Activated CD8-positive, alpha-beta T cell treated with anti-CD3 and anti-CD28 coated beads for 36 hours (primary cell): ENCODE measurements at places on chromosomes 7 and 10.

- DNase-seq: peak; percentile 35
Observed at GRCh38 chr7:2247141-2247995, 5.3 kb downstream of the NUDT1 start.

DNA sequence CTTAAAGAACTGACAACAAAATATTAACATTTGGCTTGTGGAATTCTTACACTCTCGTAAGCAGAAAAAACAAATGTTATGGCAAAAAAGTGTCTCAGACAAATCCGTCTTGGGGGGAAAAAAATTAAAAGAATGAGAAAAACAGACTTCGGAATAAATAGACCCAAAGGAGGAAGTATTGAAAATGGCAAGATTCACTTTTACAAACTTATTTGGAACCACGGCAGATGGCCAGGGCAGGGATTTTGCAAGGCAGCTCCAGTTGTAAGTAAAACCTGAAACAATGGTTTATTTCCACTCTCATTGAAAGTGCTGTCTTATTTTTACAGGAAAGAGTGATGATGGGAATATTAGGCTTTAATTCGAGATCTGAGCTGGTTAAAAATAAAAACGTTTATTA lies 1.5 kb upstream of the ZNF438 start:
- no peak for DNase-seq

GRCh38 chr7:2860627-2861133 lies 16.6 kb upstream of the GNA12 start:
- no peak for DNase-seq

GRCh38 chr7:135573541-135573940 lies 15.8 kb downstream of the NUP205 start:
- no peak for DNase-seq

- DNase-seq: no peak
Observed at GRCh38 chr7:122528879-122529481, 169.9 kb downstream of the RNF133 start.

- no peak for DNase-seq
Observed at GRCh38 chr10:83489161-83489560, 650.1 kb upstream of the GHITM start.

DNA sequence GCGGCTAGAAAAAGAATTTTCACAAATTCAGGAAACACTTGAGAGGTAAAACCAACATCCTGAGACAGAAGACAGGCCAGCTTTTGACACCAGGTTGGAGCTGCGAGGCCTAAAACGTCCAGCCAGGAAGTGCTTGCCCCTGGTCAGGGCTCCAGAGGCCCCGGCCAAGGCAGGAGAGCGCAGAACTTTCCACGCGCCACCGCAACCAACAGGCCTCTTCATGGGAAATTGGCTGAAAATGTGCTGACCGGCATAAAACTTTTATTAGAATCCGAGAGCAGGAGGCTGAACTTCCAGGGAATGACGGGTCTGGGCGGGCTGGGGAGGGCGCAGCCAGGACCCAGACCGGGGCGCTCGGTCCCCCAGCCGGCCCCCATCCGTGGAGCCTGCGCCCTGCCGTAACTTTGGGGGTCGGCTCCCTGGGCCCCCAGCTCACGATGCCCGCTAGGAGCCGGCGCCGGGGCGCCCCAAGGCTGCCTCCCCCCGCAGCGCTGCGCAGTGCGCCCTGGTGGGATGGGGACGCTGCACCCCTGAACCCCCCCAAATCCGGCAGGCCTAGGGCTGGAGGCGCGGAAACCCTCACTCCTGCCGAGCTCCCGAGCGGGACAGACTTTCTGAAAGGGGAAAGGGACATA lies 414.0 kb upstream of the MKI67 start:
- no peak for DNase-seq
